ENCODE measurements at places on chromosomes 11 and 22.

GRCh38 chr11:116499396-116500003, 273.3 kb downstream of the BUD13 start:
- DNase-seq = peak; percentile 92

- peak; percentile 70 for DNase-seq
Measured at GRCh38 chr11:120611581-120611980, 100.0 kb downstream of the GRIK4 start.

DNA sequence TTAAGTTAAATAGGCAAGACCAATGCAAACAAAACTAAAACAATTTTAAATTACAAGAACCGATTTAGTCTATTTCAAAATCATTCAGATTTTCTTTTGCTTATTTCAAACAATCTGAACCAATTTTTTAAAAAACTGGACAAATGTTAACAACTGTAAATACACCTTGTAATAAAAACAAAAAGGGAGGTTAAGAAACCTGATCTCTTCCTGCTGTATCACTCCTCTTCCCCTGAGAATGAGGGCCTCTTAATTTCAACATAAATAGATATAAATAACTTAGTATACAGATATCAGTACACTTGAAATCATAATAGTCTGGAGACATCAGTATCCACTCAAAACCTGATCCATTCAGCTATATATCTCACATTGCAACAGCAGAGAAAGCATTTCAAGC, 346.6 kb downstream of the TTC28 start:
- no peak for DNase-seq

DNA sequence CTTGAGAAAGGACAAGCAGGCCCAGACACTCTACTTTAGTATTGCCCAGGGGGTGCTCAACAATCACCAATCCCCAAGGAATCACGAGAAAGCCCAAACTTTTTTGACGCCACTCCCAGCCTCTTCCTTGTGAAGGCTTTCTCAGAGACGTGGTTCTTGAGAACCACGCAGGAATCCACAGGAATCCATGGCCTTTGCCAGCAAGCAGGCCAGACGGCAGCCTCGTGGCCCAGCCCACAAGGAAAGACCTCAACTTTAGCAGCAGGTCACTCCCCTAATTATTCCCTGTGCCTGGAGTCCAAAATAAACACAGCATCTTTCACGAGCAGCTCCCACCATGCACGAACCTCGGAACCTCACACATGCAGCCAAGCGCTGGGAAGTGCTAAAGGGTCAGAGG, 104.2 kb downstream of the WT1 start:
- no peak for DNase-seq

DNA sequence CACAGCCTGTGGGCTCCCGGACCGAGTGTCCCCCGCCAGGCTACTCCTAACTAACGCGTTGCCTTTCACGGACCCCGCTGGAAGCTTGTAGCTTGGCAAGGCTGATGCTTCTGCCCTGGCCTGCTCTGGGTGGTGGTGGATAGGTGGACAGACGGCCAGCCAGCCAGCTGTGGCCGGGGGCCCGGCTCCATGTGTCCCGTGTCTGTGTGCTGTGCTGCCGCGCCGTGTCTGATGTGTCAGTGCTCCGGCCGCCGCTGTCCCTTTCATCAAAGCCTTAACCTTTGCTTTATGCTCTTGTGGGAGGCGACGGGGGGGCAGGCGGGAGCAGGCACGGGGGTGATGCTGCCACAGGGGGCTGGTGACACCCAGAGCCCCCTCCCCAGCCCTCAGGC, 5.0 kb downstream of the CCDC188 start:
- no peak for DNase-seq

DNA sequence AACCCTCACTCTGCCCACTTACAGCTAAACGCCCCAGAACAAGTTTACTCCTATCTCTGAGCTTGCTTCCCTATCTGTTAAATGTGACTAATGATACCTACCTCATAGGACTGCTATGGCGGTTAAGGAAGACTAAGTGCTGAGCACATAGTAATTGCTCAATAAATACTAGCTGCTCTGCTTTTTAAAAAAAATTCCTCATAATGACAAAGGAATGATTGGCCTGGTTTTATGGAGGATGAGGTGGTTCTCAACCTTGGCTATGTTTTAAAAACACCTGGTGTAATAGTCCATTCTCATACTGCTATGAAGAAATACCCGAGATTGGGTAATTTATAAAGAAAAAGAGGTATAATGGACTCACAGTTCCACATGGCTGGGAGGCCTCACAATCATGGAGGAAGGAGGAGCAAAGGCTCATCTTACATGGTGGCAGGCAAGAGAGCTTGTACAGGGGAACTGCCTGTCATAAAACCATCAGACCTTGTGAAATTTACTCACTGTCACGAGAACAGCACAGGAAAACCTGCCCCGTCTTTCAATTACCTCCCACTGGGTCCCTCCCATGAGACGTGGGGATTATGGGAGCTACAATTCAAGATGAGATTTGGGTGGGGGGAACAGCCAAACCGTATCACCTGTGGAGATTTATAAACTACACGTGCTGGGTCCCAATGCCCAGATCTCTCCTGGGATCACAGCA, 127.2 kb upstream of the SYT13 start:
- DNase-seq = no peak

DNA sequence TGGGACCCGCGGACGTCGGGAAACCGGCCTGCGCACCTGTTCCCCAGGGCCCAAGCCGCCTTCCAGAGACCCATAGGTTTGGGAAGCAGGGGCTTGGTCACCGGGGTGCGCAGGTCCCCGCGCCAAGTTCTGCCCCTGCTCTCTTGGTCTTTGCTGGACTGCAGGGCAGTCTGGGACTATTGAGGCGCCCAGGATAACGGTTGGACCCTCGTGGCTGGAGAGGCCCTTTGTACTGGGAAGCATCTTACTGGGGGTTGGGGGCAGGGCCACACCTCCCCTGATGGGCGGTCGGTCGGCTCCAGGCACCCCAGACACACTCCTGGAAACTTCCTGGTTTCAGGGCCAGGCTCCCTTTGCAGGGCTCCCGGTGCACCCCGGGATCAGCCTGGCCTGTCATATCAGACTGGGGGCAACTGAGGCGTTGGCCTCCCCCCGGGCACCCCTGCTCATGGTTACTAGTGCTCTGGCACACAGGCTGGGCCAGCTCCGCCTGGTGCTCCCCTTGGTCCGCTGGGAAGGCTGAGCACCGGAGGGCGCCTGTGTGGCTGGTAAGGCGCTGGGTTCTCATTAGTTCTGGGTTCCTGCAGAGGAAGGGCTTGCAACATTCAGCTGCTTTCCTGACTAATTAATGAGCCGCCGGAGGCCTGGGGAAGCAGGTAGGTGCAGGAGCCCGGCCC, 1250.5 kb downstream of the BRD1 start:
- no peak for DNase-seq

DNA sequence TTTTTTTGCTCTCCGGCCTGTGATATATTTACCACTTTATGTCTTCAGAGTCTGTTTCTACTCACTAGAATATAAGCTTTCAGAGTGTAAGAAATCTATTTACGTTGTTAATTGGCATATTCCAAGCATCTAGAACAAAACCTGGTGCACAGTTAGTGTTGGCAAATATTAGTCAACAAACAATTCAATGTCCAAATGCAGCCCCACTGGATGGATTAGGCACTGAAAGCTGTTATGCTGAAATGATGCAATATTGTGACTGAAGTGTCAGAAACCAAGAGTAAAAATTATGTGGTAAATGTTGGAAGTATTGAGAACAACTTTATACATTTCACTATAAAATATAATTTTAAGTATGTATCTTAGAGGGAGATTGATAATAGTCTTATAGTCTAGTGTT, 24.8 kb downstream of the CASP4 start:
- no peak for DNase-seq

DNA sequence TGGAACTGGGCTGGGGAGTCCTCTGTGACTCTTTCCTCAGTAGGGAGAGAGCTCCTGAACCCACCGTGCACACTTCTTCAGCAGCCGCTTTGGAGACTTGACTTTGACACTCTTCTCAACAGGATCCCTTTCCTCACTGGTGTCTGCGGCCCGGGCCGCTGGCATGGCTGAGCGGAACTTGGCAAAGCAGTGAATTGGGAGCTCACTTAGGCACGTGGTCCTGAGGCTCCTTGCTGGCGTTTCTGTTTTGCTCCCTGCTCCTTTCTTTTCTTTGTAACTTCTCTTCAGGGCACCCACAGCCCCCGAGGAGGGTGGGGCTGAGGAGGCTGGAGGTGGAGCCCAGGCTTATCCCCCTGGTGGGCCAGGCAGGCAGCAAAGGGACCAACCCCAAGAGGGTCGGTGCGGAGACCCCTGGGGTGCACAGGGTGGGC, 8.4 kb upstream of the KCNQ1OT1 start:
- no peak for DNase-seq

DNA sequence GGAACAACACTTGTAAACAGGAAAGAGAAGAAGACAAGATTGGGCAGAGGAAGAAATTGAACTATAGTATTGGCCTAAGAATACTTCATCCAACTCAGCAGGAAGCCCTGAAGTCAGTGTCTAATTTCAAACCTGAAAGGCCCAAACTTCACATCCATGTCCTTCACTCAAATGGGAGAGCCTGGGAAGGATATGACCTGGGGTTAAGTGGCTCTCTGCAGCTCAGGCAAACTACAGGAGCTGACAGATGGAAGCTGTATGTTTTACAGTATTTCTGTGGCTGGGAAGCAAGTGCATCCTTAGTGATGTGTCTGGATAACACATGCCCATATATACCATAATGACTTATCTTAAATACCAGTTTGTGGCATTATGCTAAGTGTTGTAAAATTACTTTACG, 196.2 kb downstream of the SOX6 start:
- DNase-seq = no peak

- no peak for DNase-seq
Measured at GRCh38 chr11:108804511-108804910, 139.6 kb downstream of the DDX10 start.

GRCh38 chr11:14904745-14905103, 12.7 kb upstream of the CYP2R1 start:
- no peak for DNase-seq

DNA sequence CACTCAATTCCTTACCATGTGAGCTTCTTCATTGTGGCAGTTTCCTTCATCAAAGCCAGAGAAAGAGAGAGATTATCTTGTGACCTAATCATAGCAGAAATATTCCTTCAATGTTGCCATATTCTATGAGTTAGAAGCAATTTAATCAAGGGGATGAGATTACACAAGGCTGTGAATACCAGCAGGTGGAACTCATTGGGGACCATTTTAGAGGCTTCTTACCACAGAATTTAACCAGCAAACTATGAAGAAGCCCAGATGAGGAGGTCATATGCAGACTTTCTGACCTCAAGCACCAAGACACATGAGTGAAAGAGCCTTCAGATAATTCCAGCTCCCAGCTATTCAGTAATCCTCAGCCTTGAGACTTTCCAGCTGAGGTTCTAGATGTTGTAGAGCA, 51.3 kb downstream of the ADM start:
- no peak for DNase-seq

- no peak for DNase-seq
Measured at GRCh38 chr22:28983190-28983589, 78.4 kb downstream of the C22orf31 start.

DNA sequence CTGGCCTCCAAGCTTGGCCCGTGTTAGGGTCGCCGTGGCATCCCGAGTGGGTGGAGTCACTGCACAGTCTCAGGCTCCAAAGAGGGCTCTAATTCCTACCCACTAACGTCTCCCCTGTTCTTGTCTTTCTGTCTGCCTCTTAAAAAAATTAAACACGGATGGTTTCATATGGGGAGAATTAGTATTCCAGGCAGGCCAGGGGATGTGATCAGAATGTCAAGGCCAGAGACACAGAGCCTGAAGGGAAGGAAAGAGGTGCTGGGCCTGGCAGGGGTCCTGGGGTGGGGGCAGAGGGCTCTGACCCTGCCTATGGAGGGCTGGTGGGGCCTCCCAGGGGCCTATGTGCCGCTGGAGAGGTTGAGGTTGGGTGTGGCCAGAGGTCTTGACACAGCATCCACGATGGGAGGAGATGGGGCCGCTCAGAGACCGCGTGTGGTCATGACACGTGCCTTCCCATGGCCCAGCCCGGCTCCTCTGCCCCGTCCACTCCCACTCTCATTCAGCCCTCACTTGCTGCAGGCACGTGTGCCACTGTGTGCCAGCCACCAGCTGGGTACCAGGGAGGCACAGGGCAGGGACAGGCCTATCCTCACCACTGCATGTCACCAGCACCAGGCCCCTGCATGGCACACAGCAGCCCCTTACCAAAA, 56.5 kb downstream of the FLRT1 start:
- DNase-seq = no peak

GRCh38 chr22:21762712-21763581, 27.4 kb upstream of the YPEL1 start:
- no peak for DNase-seq

DNA sequence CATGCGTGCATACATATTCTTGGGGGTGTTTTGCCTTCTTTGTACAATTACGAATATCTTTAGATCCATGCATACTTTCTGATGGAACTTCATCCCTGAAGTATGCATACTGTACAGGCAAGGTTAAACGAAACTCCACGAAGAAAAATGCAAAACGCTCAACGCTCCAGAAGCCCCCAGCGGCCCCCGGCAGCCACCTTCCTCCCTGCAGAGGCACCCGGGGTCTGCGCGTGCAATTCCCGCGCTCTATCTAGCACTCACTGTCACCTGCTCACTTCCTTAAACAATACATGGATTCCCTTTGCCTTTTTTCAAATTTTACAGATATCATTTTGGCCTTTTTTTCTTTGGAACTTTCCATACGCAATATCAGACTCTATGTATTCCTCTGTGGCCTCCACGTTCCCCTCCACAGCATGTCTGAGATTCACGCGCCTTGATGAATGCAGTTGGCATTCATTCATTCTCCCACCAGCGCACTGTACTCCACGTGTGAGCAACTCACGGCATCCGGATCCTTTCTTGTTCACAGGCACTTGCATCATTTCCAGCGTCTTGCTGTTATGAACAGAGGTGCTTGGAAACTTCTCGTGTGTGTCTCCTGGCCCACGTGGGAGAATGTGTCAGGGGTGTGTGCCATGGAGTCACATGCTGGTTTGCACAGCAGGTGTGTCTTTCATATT, 214.3 kb downstream of the CTTN start:
- no peak for DNase-seq

DNA sequence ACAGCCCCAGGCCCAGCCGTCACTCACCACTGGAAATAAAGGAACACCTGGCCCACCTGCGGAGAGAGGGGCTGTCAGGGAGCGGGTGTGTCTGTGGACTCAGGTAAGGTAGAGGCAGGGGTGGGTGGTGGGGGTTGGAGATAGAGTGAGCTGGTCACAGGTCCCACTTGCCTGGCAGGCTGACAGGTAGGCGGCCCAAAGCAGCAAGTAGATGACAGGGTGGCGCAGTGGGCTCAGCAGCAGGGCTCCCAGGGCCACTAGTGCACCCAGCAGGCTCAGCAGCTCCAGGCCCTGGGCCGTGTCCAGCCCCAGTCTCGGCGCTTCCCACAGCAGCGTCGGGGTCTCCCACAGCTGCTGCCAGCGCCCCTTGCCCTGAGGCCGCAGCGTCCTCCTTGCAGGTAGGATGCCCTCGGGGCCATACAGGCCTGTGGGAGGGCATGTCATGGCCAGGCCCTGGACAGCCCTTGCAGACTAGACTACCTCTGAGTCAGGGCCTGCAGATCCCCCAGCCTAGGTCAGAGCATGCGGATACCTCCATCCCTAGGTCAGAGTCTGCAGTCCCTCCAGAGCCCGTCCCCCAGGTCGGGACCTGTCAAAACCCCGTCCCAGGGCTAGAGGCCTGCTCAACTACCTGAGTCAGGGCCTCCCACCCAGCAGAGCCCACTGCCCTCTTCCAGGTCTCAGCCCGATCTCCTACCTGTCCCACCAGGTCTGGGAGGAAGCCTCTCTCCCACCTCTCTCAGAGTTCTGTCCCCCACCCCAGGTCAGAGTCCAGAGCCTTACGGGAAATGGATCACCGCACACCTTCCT, 686 bp downstream of the LMF2 start:
- no peak for DNase-seq
